Activated T-helper 1 cell treated with anti-CD3 and anti-CD28 coated beads, Interleukin-2, amount 50 U/mL, for 16 hours (primary cell): ENCODE measurements at places on chromosomes 12 and 14.

GRCh38 chr14:59060841-59061240 lies 127.6 kb upstream of the DAAM1 start:
- no peak for DNase-seq

- DNase-seq: no peak
These were observed 1.8 kb upstream of the SPPL3 start for GRCh38 chr12:120905856-120906384.

DNA sequence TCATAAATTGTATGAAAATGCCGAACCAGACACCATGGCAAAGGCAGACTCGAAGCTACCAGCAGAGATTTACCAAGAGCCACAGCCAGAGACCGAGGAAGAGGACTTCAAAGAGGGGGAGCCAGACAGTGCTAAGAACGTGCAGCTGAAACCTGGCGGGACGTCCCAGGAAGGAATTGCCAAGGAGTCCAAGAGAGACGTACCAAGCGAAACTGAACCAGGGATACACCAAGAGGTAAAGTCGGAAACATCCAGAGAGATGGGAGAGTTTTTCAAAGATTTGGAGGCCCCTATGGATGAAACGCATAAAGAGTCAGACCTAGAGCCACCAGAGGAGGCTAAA lies 294 bp downstream of the SAMD15 start:
- no peak for DNase-seq

DNA sequence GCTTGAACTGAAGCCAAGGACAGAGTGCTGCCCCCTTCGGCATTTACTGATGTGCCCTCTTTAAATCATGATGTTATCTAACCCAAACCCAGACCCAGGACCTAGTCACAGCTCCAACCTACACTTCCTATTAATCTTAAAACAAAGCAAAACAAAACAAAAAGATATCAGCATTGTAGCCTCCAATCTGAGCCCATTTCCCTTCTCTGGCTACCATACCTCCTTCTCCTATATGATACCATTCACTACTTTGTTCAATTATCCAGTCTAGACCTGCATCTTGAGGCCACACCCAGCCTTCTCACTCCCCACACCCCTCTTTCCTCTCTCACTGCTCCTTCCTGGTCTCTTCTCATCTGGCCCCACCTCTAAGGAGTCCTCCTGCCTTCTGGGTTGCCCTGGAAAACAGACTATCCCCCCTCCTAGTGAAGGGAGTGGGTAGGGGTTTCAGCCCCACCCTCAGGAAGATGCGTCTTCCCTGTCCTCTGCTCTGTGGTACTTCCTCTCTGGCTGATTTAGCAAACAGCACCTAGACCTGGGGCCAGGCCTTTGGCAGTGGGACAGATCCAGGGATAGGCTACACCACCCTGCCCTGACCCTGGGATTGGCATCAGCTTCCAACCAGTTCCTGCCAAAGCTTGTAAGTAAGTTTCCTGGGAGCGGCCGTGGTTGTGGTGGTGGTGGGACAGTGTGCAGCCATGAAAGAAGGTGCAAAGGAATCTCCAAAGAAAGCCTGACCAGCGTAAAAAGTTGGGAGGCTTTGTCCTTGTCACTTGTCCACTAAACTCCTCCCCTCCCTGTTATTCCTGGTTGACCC lies 3.3 kb downstream of the LTB4R start:
- DNase-seq: no peak

- peak; percentile 43 for DNase-seq
These were observed 13.9 kb downstream of the MFAP5 start for GRCh38 chr12:8648576-8649205.

GRCh38 chr14:24700511-24700910 lies 66.5 kb upstream of the GZMB start:
- DNase-seq: no peak
